ENCODE measurements at places on chromosomes 7 and 10. TPM values are rescaled to one million over a fixed set of nuclear protein-coding genes. Genes with fewer than 3 reads are reported as not detected.

GRCh38 chr10:113743594-113743993, 7.9 kb upstream of the PLEKHS1 start:
- DNase-seq: no peak

DNA sequence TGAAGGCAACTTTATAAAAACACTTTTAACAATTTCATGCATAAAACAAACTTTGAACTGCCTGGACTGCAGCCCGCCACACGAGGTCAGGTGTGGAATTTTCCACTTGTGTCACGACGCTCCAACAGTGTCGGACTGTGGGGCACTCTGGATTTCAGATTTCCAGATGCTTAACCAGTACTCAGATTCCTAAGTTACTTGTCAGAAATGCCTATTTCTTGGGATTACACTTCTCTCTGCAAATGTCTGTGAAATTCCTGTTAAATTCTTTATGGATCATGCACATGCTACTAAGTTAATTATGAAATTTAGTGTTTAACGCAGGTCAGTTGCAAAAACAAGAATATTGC, 473 bp upstream of the GPER1 start:
- DNase-seq: peak; percentile 49

The SPDYE2B gene
- not detected for total RNA-seq

The A1CF gene
- total RNA-seq: not detected

The FKBP9 gene
- total RNA-seq: 222 TPM

DNA sequence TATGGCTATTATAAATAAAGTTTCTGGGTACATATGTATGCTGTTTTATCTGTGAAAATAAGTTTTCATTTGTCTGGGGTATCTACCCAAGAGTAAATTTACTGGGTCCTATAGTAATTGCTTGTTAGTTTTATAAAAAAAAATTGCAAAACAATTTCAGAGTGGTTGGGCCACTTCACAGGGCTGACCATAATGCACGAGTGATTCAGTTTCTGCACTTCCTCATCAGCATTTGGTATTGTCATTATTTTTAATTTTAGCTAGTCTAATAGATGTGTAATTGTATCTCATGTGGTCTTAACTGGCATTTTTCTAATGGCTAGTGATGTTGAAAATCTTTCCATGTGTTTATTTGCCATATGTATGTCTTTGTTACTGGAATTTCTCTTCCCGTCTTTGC, 452.4 kb upstream of the AKR1E2 start:
- no peak for DNase-seq

DNA sequence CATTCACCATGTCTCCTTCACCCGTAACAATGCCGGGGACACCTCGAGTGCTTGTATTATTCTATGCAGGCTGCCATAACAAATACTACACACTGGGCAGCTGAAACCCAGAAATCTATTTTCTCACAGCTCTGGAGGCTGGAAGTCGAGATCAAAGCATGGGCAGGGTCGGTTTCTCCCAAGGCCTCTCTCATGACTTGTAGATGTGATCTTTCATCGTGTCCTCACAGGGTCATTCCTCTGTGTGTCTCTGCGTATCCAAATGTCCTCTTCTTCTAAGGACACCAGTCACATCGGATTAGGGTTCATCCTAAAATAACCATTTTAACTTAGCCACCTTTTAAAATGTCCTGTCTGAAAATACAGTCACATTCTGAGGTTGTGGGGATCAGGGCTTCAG, 303.5 kb downstream of the KLF6 start:
- DNase-seq: no peak

DNA sequence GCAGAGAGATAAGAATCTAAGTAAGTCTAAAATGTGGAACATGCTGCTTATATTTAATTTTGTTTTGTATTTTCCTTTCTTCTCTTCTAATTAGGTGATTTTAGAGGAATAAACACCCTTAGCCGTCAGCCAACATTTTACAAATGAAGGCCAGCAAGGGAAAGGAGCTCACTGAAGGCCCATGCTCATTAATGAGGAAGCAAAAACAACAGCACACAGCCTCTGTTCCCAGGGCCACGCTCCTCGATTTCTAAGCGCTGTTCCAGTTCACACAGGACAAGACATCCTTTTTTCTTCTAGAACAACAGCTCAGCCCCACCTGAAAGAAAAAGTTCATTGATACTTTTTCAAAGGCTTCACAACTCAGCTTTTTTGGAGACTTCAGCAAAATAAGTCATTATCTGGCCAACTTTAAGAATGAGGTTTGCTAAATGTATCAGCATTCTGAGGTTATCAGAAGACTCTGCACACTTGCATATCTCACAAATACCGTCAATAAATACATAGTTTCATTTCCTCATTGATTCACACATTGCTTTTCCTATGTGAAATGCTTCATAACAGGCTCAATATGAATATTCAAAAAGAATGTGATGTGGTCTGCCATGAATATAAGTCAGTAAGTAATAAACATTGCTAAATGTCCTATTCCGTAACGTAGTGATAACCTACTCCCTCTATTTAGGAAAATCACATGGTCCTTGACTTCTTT, 34.8 kb upstream of the SFMBT2 start:
- DNase-seq: no peak

GRCh38 chr10:103769176-103769575, 86.2 kb downstream of the SH3PXD2A start:
- no peak for DNase-seq

DNA sequence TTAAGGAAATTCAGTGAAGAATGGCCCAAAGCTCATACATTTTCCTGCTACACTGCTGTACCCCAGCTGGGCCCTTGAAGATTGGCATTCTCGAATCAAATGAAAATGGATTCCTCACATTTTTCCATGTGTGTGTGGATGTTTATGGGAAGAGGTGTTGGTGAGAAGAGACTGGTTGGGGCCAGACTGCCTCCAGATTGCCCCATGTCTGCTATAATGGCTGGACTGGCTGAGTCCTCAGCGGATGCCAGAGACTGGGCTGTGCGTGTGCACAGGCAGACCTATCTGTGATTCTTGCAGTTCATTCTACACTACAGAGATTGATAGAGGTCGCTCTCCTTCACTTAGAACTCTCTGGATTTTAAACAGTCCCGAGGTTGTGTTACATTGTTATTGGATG, 183.6 kb upstream of the GDF10 start:
- DNase-seq: no peak

The C7orf57 gene
- total RNA-seq: not detected

GRCh38 chr7:4406288-4407058, 275.6 kb upstream of the FOXK1 start:
- DNase-seq: no peak

DNA sequence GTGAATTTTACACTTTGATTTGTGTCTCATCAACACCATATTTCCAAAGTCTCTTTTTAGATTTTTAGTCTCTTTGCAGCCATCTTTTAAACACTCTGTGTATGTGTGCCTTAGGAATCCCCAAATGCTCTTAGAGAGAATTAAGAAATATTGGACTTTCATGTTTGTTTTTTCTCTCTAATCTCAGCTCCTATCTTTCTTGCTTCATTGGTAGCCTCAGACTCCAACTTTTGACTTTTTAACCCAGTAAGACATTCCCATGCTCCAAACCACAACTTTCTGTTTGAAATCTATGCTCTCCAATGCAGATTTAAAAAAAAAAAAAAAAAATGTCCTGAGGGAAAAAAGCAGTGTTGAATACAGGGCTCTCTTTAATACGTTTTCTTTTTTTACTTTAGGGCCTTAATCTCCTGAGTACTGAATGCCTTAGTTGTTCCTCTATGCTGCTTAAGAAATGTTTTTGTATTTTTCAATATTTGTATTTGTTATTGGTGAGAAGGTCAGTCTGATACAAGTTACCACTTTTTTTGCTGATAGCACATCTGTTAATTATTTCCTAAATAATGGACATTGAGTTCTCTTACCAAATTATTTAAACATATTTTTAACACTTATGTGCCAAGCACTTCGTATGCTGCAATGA, 489.9 kb downstream of the NXPH1 start:
- no peak for DNase-seq

DNA sequence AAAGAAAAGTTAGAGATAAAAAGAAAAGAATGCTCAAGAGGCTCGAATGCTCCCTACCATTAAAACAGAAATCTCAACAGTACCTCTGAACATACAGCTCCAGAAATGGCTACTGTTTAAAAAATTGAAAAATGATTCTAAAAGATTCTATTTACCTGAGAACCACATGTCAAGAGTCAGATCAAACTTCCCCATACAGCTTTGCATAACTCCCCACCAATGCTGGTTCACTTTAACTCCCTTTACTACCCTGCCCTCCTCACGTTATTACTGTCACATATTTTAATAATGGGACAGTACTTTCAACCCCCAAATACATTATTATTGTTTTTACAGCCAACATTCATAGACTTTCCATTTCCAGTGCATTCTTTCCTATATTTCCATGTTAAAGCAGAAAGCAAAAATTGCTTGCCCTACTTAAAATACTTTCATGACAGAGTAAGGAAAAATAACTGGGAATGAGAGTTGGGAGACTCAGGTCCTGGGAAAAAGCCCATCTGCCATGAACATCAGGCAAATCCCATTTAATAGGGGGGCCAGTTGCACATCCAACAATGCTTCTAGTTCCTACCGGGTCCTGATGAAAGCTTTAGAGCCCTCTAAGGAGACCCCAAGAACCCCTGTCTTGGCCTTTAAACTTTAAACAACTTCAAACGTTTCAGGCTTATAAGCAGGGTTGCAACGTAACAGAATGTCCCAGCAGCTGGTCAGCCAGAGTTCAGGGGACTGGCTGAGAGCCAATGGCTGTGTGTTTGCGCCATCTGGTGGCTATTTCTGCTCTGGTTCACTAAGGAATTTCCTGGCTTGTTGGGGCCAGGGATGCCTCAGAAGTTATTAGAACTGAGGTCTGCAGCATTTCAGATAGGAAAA, 247.4 kb downstream of the ELMO1 start:
- peak; percentile 69 for DNase-seq

- no peak for DNase-seq
These were observed 500.8 kb downstream of the AUTS2 start for GRCh38 chr7:70098905-70099672.

The SLC16A9 gene
- not detected for total RNA-seq

DNA sequence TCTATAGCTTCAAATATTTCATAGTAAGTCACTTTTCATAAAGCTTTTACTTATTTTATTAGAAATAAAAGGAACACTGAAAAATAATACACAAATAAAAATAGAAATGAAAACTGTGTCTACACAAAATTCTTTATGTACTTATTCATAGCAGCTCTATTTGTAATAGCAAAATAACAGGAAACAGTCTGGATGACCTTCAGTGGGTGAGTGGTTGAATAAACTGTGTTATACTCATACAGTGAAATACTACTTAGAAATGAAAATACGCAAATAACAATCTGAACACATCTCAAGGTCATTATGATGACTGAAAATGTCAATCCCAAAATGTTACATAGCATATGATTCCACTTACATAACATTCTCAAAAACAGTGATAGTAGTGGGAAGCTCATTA, 138.7 kb upstream of the PCLO start:
- DNase-seq: no peak

The ARHGAP19 gene
- 9.3 TPM for total RNA-seq

- no peak for DNase-seq
These were observed 181.9 kb downstream of the CYP26A1 start for GRCh38 chr10:93255546-93255945.

DNA sequence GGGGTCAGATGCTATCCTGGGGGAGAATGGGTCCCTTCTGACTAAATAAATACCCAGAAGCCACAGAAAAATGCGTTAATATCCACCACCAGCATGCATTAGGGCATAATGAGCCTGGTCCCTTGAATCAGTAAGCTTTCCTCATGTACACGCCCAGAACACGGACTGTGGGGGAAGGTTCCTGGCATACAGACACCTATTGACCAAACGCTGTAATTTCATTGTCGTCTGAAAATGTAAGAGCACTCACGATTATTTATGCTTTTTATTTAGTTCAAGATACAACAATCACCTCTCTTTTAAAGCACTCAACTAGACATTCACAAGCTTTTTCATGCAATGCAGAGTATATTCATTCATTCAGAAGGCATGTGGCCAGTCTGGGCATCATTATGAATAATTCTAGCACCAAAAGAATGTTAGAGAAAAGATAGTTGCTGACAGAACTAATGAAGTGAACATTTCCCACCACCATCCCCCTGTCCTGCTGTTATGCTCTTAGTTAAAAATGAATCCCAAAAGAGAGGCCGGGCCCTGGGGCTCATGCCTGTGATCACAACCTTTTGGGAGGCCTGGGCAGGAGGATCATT, 101.0 kb downstream of the SVIL start:
- no peak for DNase-seq

GRCh38 chr10:132563485-132564248, 26.1 kb downstream of the INPP5A start:
- no peak for DNase-seq

GRCh38 chr10:112361951-112362751, 11.8 kb upstream of the ACSL5 start:
- peak; percentile 28 for DNase-seq

GRCh38 chr10:96700374-96701099, 19.8 kb downstream of the PIK3AP1 start:
- no peak for DNase-seq

GRCh38 chr7:33964417-33965182, 59.3 kb downstream of the BMPER start:
- no peak for DNase-seq

The IL6 gene
- total RNA-seq: 27.6 TPM

The SLC26A3 gene
- not detected for total RNA-seq

The ZDHHC6 gene
- total RNA-seq: 23.3 TPM

The UBE2H gene
- total RNA-seq: 108 TPM

The ARMC3 gene
- not detected for total RNA-seq

The PRTFDC1 gene
- total RNA-seq: 14.7 TPM

DNA sequence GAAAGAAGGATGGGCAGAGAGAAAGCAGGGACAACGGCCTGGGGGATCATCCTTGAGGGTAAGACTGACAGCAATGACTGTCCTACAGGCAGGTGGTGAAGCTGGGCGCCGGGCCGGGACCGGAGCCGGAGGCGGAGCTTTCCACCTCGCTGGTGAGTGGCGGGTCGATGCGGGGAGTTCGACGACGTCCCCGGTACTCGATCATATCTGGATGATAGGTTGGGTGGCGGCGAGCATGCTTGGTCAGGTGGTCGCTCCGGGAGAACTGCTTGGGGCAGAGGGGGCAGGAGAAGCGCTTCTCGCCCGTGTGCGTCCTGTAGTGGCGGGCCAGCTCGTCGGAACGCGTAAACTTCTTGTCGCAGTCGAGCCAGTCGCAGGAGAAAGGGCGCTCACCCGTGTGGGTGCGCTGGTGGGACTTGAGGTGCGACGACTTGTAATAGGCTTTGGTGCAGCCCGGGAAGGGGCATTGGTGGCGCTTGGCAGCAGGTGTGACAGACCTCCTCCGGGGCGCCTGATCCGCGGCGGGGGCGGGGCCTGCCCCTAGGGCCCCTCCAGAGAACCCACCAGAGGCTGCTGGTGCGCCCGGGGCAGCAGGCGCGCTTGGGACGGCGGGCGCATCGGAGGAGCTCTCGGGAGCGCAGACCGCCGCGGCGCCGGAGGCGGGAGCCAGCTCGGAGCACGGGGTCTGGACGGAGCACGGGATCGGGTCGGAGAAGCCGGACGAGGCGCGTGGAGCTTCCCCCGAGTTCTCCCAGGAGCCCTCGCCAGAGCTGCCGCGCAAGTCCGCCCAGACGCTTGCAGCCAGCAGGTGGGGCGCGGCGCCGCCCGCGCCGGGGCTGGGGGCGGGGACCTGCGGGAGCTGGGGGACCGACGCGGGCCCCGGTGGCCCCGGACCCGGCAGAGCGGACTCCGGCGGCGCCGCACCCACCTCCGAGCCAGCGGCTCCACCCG, 752 bp downstream of the KLF14 start:
- DNase-seq: no peak

GRCh38 chr7:150838965-150839650, 13.2 kb upstream of the AOC1 start:
- no peak for DNase-seq

Measured in HFFc6 (cell line).